ENCODE measurements at places on chromosomes 1 and 21. TPM values are rescaled to one million over a fixed set of nuclear protein-coding genes. Genes with fewer than 3 reads are reported as not detected.

- DNase-seq: no peak
Observed at GRCh38 chr1:156741481-156741983, 644 bp upstream of the MRPL24 start.

GRCh38 chr1:182833271-182833670 lies 5.9 kb upstream of the DHX9 start:
- no peak for DNase-seq

- peak; percentile 50 for DNase-seq
Observed at GRCh38 chr1:33986390-33987095, 122.7 kb downstream of the HMGB4 start.

The PLPP3 gene
- 16.2 TPM for polyA plus RNA-seq

The BMP8A gene
- 0.16 TPM for polyA plus RNA-seq

The PPFIA4 gene
- polyA plus RNA-seq: 28.5 TPM

The MATN1 gene
- not detected for polyA plus RNA-seq

The SFPQ gene
- 224 TPM for polyA plus RNA-seq

Data from heart right ventricle (tissue), 16 donors.